Activated CD4-positive, alpha-beta T cell treated with anti-CD3 and anti-CD28 coated beads, Interleukin-2, amount 10 ng/mL, durations not matched to agents 24 days and 14 days (primary cell): ENCODE measurements at places on chromosomes 3 and 15.
A peak's percentile ranks its signal among the peaks of the same experiment; 100 is the strongest.

- H3K27ac ChIP-seq = peak overlapping the region; percentile 84
- peaks cover 6% of the 10 kb centered on the region for H3K4me1 ChIP-seq
- H3K36me3 ChIP-seq = no peaks in the 10 kb centered on the region
Measured at GRCh38 chr3:53555068-53555588, 60.7 kb downstream of the CACNA1D start.

DNA sequence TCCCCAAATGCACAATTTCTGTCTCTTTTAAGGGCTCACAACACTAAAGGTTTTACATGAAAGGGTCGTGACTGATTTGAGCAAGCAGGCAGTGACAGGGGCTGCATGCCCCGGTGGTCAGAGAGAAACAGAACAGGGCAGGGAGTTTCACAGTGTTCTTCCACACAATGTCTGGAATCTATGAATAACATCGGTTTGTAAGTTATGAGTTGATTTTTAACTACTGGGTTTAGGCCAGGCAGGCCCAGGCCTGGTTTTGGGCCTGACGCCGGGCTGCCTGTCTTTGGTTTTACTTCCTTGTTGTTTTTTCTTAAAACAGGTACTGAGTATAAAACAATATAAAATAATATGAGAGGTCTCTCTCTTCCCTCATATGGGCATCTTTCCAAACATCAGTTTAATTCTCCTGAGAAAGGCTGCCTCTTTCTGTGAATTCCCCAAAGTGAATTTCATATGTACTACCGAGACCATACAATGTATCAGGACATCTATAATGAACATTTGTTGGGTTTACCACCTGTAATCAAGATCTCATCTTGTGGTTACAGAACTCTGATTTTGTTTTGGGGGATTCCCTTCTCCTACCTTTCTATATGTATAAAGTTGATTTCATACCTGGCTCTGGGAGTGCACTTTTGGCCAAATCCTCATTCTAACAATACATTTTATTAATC is 74.4 kb downstream of the CD200 start:
- peak overlapping the region; percentile 62 for H3K27ac ChIP-seq
- peak; percentile 52 for DNase-seq
- H3K27me3 ChIP-seq = no peaks in the 10 kb centered on the region
- no peaks in the 10 kb centered on the region for H3K36me3 ChIP-seq
- peaks cover 15% of the 10 kb centered on the region for H3K4me1 ChIP-seq

GRCh38 chr3:189212681-189213080 is 40.9 kb downstream of the TPRG1 start:
- H3K4me1 ChIP-seq = no peaks in the 10 kb centered on the region
- DNase-seq = no peak
- no peak overlapping the region for H3K27ac ChIP-seq
- H3K4me3 ChIP-seq = no peak overlapping the region
- no peaks in the 10 kb centered on the region for H3K36me3 ChIP-seq
- H3K27me3 ChIP-seq = peaks cover 14% of the 10 kb centered on the region

DNA sequence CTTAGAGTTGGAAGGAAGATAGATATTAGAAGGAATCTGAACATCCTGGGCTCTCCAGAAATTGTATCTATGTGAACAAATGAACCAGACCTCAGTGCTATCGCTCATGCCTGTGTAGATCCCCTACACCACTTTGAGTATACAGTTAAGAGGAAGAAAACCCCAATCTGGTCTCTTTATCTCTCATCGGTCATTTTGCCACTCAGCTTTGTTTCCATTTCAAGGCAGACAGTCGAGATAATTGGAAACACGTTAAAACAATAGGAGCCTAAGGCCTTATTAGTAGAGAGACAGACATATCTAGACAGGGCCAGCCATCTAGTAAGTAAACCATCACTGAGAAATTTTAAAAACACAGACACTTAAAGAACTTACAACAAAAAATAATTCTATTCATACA is 101.6 kb downstream of the MYLK start:
- H3K27ac ChIP-seq = no peak overlapping the region
- no peaks in the 10 kb centered on the region for H3K36me3 ChIP-seq
- DNase-seq = no peak
- no peaks in the 10 kb centered on the region for H3K4me1 ChIP-seq
- H3K27me3 ChIP-seq = peaks cover 2% of the 10 kb centered on the region

DNA sequence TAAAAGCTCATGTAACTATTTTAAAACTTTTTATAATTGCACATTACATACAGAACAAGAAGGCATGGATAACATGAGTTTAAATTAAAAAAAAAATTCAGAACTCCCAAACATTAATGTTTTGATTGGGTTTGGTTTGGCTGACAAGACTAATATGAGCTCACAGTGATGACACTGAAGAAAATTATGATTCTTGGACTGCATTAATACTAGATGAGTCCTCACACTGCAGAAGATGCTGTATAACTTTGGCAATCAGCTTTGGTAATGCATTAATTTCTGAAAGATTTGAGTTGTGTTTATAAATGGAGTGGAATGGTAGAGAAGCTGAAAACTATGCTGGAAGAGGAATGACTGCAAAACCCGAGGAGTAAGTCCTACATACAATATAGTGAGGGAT is 358.9 kb downstream of the PLCL2 start:
- DNase-seq = no peak
- H3K36me3 ChIP-seq = no peaks in the 10 kb centered on the region
- H3K4me1 ChIP-seq = no peaks in the 10 kb centered on the region
- no peak overlapping the region for H3K4me3 ChIP-seq

DNA sequence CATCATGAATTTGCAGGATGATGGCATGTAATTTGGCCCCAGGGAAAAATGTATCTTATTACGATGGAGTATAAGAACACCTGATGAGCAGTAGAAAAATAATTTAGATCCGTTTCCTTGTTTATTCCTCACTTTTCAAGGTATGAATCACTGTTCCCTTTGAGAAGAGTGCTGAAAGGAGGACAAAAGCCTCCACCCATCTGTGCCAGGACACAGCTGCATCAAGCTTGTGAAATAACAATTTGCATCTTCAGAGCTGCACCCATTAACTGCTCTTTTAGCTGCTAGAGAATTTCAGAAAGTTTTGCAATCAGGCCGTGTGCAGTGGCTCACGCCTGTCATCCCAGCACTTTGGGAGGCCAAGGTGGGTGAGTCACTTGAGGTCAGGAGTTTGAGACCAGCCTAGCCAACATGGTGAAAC is 9.6 kb downstream of the CLDND1 start:
- peak overlapping the region; percentile 7 for H3K27ac ChIP-seq
- peaks cover 47% of the 10 kb centered on the region for H3K4me1 ChIP-seq
- H3K27me3 ChIP-seq = no peaks in the 10 kb centered on the region
- H3K4me3 ChIP-seq = no peak overlapping the region
- DNase-seq = no peak

DNA sequence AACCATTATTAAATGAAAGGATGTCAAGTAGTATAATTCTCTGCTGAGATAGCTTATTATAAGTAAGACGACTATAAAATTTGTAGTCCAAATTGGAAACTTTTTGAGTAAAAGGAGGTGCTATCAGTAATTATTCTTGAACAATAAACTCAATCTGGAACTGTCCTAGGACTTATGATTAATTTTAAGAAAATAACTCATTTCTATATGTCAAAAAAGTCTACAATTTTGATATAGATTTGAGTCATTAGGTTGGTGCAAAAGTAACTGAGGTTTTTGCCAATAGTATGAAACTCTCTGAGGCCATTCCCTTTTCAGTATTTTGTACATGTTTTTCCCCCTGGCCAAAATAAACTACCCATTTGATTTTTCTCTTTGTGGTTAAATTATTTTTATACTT is 41.0 kb downstream of the LEKR1 start:
- peaks cover 12% of the 10 kb centered on the region for H3K27me3 ChIP-seq
- DNase-seq = no peak
- H3K4me3 ChIP-seq = no peak overlapping the region
- no peaks in the 10 kb centered on the region for H3K4me1 ChIP-seq
- no peaks in the 10 kb centered on the region for H3K36me3 ChIP-seq

DNA sequence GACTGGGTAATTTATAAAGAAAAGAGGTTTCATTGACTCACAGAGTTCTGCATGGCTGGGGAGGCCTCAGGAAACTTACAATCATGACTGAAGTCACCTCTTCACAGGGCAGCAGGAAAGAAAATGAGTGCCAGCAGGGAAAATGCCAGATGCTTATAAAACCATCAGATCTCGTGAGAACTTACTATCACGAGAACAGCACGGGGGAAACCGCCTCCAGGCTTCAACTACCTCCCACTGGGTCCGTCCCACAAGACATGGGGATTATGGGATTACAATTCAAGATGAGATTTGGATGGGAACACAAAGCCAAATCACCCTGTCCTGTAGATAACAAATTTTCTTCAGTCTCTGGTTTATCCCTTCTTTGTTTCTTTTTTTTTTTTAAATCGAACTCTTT is 31.0 kb upstream of the AVEN start:
- H3K36me3 ChIP-seq = peaks cover 1% of the 10 kb centered on the region
- DNase-seq = no peak
- H3K4me3 ChIP-seq = no peak overlapping the region
- no peaks in the 10 kb centered on the region for H3K4me1 ChIP-seq

DNA sequence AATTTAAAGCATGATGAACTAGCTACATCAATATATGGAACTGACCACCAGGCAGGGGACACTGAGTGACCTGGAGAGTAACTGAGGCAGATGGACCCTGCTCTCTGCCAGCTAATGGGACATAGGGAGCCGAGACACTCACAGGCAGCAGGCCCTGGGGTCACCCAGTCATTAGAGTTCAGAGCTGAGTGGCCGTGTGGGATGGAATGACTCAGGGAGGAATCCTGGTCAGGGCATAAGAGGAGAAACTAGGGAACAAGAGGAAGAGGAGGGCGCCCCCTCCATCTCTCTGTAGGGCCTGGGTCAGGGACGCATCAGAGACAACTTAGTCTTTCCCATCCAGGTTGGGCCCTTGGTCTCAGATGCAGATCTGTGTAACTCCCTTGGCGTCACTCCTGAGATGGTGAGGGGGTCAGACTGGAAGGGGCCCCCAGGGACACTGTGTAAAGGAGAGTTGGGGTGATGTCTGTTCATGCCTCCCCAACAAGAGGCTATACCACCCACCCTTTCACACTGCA is 39.8 kb downstream of the CCDC12 start:
- no peak overlapping the region for H3K27ac ChIP-seq
- no peaks in the 10 kb centered on the region for H3K27me3 ChIP-seq
- peaks cover 39% of the 10 kb centered on the region for H3K36me3 ChIP-seq
- H3K4me1 ChIP-seq = peaks cover 45% of the 10 kb centered on the region
- DNase-seq = no peak
- no peak overlapping the region for H3K4me3 ChIP-seq

GRCh38 chr3:169895072-169895471 is 16.3 kb upstream of the SAMD7 start:
- H3K4me1 ChIP-seq = no peaks in the 10 kb centered on the region
- no peak for DNase-seq
- peaks cover 2% of the 10 kb centered on the region for H3K27me3 ChIP-seq
- H3K4me3 ChIP-seq = no peak overlapping the region
- no peaks in the 10 kb centered on the region for H3K36me3 ChIP-seq
- no peak overlapping the region for H3K27ac ChIP-seq

GRCh38 chr3:157094301-157094700 is 65.6 kb downstream of the CCNL1 start:
- peaks cover 47% of the 10 kb centered on the region for H3K4me1 ChIP-seq
- no peaks in the 10 kb centered on the region for H3K36me3 ChIP-seq
- H3K4me3 ChIP-seq = no peak overlapping the region
- DNase-seq = no peak

DNA sequence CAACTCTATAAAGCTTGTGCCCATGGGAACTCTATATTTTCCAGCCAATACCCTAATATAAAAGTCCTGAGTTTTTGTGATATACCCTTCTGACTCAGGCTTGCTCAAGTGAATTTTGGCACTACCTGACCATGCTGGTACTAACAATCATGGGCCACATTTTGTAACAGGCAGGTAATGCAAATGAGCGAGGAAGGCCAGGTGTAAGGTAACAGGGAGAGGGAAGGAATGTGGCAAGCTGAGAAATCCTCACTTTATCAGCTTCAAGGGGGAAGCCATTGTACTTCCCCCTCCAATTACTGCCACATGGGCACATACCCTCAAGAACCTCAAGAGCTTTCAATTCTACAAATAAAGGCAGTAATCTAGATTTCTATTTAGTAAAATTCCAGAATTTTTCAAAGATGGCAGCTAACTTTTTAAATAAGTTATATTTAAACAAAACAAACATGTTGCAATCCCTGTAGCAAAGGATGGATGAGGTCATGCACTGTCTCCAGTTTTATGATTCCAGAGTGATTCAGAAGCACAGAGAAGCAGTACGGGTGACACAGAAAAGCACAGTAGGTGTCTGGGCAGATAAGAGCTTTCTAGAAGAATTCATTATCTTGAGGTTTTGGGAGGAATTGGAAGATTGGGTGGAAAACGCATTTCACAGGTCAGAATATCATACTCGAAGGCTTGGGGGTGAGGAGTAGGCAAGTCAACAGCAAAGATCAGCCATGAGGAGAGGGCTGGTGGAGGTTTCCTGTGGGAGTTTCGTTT is 87.6 kb downstream of the FOXP1 start:
- peak overlapping the region; percentile 71 for H3K4me3 ChIP-seq
- peak; percentile 77 for DNase-seq
- peaks cover 4% of the 10 kb centered on the region for H3K27me3 ChIP-seq
- H3K36me3 ChIP-seq = peaks cover 15% of the 10 kb centered on the region
- H3K4me1 ChIP-seq = peaks cover 50% of the 10 kb centered on the region
- H3K27ac ChIP-seq = peak overlapping the region; percentile 81

DNA sequence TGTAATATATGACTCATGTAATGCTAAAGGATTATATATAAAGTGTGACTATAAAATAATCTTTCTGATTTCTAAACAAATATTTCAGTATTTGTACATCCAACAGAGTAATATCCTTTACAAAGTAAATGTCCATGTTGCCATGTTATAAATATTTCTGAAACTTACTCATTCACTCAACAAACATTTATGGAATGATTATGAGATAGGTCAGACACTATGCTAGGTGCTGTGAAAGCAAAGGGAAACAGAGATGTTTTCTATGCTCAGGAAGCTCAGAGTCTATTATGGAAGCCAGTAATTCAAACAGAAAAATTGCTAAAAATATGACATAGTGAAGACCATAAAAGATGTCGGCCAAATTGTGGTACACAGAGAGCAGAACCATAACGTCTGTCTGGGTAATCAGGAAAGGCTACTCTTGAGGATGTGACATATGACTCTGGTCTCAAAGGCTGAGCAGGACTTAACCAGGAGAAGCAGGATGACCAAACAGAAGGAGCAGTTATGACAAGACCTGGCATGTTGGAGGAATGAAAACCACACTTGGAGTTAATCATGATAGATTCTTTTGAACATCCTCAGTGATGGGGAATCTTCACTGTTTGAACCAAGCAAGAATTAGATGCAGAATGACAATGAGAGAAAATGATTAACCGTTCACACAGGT is 39.0 kb upstream of the MYO5C start:
- H3K4me3 ChIP-seq = no peak overlapping the region
- H3K4me1 ChIP-seq = peaks cover 36% of the 10 kb centered on the region

- H3K27me3 ChIP-seq = peaks cover 10% of the 10 kb centered on the region
Measured at GRCh38 chr3:24254649-24255048, 240.0 kb downstream of the THRB start.

DNA sequence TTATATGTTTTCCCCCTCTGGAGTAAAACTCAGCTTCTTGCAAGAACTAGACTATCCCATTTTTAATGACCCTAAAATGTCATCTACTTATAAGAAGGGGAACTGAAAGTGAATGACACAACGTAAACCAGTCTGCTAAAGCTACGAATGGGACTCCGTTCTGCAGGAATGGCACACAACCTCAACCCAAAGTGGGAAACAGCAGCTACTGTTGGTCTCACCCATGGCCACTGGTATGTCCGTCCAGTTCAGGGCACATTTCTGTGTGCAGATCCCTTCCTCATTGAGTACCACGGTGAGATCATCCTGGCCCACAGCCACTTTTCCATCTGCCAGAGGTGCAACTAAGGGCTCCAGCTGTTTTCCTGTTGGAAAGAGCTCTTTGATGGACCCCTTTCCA is 23.8 kb downstream of the VPS39 start:
- no peak overlapping the region for H3K27ac ChIP-seq
- peaks cover 69% of the 10 kb centered on the region for H3K36me3 ChIP-seq
- H3K4me3 ChIP-seq = no peak overlapping the region
- no peak for DNase-seq
